ENCODE measurements at places on chromosomes 5 and 9. TPM values are rescaled to one million over a fixed set of nuclear protein-coding genes. Genes with fewer than 3 reads are reported as not detected.

GRCh38 chr5:142925795-142926194, 155.6 kb downstream of the ARHGAP26 start:
- DNase-seq = no peak

DNA sequence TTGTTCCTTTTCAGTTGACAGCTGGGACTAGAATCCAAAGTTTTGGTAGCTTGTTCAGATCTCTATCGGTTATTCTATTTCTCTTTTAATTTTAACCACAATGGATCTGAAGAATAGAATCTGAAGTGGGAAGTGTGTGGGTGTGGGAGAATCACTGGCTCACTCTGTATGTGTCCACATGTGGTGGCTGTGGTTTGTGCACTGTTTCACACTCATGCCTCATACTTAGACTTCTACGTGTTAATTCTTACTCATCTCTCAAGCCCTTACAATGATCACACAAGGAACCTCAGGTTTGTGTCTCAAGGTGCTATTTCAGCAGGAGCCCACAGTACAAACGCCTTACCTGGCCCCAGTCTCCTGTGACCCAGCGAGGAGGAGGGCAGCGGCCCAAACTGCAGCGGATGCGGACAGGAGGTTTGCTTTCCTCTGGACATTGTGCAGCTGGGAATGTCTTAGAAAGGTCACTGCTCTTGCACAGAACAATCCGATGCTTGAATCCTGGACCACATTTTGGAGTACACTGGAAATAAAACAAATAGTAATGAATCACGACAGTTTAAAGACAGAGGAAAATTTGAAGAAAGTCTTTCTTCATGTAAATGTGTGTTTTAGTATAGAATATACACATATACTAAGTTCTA, 309.1 kb downstream of the ADAMTS6 start:
- DNase-seq = no peak

GRCh38 chr5:137374110-137374714, 124.9 kb downstream of the SPOCK1 start:
- no peak for DNase-seq

DNA sequence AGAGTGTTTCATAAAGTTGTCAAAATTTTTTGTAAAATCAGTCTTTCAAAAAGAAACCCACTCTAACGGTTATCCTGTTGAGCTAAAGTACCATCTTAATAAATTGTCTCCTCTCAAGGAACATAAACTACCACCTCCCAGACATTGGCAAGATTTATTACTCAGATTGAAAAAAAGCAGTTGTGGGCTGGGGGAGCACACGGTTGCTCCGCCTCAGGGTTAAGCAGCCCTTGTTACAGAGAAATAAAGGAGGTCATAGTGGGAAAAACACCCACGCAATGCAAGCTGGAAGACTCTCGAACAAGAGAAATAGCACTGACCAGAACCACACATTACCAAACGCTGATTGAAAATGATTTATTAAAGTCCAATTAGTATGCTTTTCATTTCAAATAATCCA, 165.3 kb downstream of the LPAR1 start:
- no peak for DNase-seq

- no peak for DNase-seq
Observed at GRCh38 chr9:94157050-94157801, 73.0 kb downstream of the PTPDC1 start.

- no peak for DNase-seq
Observed at GRCh38 chr5:135064235-135064570, 30.2 kb upstream of the PITX1 start.

DNA sequence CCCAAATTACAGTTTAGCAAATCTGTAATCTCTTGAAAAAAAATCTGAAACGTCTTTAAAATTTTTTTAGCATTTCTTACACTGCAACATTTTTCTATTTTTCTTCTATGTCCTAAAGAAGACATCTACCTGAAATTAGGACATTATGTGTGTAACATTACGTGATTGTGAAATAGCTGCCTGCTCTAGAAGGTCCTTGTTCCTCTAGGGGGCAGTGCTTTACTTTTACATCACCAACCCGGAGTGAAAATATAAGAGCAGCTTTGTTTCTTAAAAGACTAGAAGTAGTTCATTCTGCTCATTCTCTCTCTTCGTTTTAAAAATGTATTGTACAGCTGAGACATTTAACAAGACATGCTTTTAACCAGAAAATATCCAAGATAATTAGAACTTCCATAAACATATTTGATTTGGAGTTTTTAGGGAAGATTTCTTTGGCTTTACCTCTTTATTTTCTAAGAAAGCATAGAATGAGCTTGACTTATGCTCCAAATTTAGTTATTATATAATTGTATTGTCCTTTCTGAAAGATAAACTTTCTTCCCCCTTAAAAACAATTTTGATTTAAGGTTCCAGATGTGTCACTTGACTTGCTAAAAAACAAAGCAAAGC, 48.1 kb upstream of the RIOK2 start:
- DNase-seq = no peak

GRCh38 chr5:138064526-138064925, 19.3 kb upstream of the WNT8A start:
- no peak for DNase-seq

DNA sequence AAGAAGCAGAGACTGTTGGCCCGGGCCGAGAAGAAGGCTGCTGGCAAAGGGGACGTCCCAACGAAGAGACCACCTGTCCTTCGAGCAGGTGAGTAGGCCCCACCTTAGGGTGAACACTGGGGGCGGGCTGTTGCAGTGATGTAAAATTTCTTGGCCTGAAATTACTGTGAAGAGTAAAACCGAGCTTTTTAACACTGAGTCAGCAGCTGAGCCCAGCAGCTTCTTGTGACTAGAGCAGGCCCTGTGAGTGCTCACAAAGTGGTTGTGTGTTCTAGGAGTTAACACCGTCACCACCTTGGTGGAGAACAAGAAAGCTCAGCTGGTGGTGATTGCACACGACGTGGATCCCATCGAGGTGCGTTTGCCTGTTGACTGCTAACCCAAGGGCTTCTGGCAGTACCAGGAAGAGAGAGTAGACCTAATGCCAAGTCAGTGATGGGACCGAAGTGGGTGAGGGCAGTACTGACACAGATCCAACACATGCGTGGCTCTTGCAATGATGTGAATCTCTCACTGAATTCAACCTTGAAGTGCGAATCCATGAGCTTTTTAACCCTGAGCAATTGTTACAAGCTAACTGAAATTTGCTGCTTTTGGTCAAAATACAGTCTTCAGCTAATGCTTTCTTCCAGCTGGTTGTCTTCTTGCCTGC, 2.1 kb downstream of the RPL7A start:
- DNase-seq = no peak

DNA sequence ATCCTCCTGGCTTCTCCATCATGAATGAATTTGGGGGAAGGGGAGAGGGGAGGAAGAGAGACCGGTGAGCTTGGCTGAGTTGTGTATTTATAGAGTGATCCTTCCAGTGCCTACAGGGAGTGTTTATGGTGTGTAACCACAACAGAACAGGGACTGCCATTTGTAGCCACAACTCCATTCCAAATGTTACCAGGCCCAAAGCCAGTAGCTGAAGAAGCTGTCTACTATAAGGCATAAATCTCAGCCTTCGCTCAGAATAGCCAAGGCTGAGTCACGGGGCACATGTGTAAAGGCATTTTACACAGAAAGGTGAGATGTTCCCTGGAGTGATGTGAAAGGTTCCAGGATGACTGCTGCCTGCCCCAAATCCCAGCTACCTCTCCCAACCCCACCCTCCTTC, 2.5 kb downstream of the TMEM252 start:
- DNase-seq = no peak

GRCh38 chr9:86778761-86779160, 168.5 kb downstream of the GAS1 start:
- no peak for DNase-seq

DNA sequence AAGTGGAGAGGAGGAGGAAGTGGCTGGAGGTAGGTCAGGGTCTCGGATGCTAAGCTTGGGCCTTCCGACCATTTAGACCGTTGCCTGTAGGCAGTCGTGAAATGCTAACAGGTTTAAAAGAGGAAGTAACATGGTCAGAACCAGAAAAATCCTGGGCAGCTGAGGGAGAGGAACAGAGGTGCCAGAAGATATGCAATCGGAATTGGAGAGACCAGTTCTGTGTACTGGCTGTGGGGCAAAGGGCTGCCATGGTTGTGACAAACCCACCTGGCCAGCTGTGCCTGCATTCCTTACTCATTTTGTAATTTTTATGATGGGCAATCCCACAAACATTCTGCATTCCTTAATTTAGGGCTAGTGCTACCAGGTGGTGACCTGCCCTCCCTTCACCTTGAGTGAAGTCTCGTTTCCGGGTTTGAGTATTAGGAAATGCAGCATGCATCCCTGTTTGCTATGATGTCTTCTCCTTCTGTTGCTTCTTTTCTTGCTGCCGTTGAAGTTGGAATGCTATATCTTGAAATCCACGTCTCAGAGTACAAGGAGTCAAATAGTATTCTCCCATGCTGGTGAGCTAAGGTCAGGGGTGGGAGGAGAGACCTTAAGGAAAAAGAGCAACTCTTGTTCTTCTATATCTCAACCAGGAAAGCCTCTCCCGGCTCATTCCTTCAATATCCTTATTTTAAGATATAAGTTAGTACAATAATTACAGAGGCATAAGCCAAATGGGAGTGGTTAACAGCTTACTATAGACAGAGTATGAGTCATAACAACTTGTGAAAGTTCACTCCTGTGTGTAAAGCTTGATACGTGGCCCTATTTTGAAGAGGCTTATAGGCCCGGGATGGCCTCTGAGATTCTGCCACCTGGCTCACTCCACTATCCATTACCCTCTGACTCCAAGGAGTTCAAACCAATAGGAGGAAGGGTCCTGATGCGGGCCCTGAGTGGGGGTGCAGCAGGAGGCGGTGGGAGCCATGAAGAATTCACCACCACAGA, 37.0 kb downstream of the B4GALT1 start:
- DNase-seq = no peak

DNA sequence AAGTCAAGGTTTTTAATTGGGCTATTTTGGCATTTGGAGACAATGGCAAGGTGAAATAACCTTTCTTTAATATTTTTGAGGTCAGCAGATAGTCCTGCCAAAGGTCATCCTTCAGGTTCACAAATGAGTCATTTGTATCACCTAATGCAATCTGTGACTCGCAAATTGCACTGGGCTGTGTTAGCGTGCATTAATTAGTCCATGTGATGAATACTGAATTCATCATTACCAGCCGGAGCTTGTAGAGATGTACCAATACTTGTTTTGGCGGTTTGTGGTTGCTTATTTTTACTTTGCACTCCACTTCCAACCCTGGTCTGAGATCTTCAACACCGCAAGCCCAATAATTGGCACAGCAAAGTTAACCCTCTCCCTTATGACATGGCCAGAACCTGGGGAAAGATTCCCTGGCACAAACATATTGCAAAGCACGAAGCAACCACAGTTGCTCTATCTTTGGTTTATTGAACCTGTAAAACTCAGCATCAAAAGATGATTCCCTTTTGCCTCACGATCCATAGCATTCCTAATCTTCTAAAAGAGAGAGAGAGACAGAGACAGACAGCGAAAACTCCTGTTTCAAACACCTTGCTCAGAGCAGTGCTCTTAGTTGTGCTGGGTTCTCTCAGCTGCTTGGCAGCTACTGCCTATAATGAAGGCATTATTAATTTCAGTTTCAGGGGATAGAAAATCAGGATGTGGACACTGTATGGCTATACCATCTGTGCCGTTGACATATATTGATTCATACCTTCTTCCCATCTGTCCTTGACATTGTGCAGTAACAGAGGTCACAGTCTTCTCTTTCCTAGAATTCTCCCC, 178.1 kb downstream of the EBF1 start:
- DNase-seq = no peak

DNA sequence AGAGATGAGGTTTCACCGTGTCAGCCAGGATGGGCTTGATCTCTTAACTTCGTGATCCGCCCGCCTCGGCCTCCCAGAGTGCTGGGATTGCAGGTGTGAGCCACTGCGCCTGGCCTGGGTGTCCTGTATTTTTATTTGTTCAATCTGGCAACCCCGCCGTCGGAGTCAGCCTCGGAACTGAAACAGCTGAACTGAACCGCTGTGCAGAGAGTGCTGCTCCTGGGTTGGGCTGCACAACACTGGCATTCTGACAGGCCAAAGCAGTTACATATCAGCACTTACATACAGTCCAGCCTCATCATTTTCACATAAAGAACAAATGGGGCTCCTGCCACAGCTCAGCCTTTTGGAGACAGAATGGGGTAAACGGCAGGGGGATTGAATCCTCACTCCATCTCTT, 185.6 kb downstream of the C9orf50 start:
- DNase-seq = no peak

DNA sequence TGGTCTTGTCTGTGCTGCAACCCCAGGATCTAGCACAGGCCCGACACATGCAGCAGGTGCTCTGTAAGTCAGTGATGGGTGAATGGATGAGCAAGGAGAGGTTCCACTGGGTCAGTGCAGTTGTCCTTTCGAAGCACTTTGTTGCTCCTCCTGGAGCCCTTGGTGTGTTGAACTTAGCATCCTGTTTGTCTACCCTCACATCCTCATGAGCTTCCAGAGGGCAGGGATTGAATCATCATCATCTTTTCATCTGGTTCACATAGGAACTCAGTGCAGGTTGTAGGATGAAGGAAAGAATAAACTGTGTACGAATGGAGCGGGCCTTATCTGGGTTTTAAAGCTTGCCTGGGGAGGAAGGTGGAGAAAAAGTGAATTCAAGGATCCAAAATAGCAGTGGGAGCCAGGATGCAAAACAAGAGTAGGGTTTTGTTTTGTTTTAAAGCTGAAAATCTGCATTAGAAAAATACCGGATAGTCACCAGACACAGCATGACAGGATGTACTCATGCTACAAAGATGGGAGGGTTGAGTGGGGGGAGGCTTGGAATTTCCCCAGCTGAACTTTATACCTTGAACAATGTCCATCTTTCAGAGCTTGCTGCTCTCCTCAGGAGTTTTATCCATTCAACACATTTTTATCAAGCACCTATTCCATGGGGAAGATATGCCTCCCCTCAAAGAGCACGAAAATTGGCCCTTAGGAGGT, 55.8 kb downstream of the PTTG1 start:
- no peak for DNase-seq

DNA sequence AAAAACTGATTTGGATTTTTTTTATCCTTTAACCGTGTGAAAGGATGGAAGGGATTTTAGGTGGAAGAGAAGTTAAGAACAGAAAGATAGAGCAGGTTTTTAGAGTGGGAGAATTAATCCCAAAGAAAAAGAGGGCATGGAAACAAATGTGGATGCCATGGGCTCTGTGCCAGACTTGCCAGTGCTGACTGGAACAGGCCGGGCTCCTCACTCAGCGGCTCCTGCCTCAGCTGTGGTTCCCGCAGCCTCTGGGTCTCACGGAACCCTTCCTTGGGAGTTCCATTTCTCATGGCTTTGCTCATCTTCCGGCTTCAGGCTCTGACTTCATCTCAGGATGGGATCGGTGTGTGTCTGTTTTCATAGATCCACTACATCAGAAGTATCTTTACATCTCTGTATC, 30.4 kb upstream of the SLC2A8 start:
- DNase-seq = no peak

MTMR12 gene
- polyA plus RNA-seq = 19.1 TPM

PCDHB4 gene
- polyA plus RNA-seq = 1.3 TPM

PCDHGB1 gene
- 1.3 TPM for polyA plus RNA-seq

PCDHB16 gene
- 2.2 TPM for polyA plus RNA-seq

SLC6A3 gene
- 0.91 TPM for polyA plus RNA-seq

CAAP1 gene
- 13.8 TPM for polyA plus RNA-seq

RNF224 gene
- polyA plus RNA-seq = 0.25 TPM

CCDC192 gene
- polyA plus RNA-seq = not detected

IFNB1 gene
- polyA plus RNA-seq = not detected

ADRB2 gene
- polyA plus RNA-seq = 0.77 TPM

ROPN1L gene
- 0.24 TPM for polyA plus RNA-seq

BTNL8 gene
- 0.42 TPM for polyA plus RNA-seq

Measured in H1 (cell line).